ENCODE measurements at places on chromosomes 12 and 14.

DNA sequence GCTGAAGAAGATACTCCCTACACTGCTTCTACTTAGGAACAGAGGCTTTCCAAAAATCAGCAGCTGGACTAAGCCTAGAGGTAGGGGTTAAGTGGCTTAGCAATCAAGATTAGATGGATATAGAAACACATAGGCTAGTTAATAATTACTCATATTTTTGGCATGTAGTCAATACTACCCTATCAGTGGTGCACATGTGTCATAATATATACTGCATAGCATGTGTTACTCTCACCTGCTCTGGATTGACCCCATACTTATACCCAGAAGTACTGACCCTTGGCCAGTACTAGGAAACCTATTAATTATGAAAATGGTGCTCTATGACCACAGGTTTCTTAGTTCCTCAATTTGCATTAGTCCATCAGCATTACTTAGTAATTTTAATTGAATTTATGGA lies 528.4 kb upstream of the LMO3 start:
- no peak for DNase-seq

GRCh38 chr12:27077586-27077985 lies 4.8 kb downstream of the C12orf71 start:
- DNase-seq, result no peak

DNA sequence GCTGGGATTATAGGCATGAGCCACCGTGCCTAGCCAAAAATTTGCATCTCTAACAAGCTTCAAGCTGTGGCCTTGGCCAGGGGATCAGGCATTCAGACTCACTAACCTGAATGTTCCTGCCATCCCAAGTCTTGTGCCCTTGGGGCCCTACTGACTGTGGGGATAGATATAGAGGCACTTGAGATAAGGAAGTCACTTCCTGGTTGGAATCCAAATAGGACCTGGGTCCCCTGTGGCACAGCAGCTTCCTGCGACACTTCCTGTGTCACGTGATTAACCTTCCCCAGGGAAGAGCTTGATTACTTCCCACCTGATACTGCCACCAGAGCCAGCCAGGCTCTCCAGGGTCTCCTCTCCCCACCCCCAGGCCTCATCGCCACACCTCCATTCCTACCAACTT lies 128.2 kb downstream of the BCL11B start:
- no peak for DNase-seq

- peak; percentile 65 for DNase-seq
These were observed 715 bp downstream of the CACNB3 start for GRCh38 chr12:48818831-48819590.

DNA sequence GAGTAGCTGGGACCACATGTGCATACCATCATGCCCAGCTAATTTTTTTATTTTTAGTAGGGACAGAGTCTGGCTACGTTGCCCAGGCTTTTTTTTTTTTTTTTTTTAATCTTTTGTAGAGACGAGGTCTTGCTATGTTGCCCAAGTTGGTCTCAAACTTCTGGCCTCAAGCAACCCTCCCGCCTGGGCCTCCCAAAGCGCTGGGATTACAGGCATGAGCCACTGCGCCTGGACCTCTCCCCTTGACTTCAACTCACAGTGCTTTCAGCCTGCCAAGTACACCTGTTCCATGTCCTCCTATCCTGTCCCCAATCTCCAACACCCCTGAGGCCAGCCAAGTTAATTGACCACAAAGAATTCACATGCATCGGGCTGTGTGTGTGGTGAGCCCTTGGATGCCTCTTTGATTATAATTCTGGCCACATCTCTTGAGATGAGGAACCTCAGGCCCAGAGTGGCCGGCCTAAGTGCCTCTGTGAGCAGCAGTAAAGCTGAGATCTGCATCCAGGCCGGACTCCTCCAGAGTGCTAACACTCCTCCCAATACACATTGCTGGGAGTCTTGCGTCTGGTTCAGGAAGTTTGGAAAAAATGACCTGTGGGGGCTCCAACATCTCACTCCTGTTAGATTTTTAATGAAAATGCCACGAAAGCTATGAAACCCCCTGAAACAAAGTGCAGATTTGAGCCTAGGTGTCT lies 6.8 kb downstream of the RAB35 start:
- DNase-seq, result no peak

DNA sequence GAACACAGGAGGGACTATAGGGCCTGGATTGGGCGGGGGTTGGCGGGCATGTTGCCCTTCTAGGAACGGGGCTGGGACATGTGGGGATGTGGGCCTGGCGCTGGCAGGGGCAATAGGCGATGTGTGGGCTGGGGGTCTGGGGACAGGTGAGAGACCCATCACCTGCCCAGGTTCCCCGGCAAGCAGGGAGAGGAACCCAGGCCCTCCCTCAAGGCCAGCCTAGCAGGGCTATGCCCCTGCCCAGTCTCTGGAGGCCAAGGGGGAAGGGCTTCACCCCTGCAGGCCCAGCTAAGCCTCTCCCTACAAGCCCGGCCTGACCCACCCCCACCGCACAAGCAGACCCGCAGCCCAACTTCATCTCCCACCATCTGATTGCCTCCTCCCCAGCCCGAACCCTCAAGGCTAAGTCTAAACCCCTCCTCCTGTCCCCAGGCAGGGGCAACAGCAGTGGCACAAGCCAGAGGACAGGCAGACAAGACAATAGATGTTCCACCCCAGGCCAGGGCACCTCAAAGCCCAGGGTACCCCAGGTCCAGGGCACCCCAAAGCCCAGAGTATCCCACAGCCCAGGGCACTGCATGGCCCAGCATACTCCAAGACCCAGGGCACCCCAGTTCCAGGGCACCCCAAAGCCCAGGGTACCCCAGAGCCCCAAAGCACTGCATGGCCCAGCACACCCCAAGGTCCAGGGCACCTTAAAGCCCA lies 6.5 kb downstream of the JAG2 start:
- DNase-seq, result no peak

- no peak for DNase-seq
These were observed 694.5 kb downstream of the VRK1 start for GRCh38 chr14:97491697-97492096.

DNA sequence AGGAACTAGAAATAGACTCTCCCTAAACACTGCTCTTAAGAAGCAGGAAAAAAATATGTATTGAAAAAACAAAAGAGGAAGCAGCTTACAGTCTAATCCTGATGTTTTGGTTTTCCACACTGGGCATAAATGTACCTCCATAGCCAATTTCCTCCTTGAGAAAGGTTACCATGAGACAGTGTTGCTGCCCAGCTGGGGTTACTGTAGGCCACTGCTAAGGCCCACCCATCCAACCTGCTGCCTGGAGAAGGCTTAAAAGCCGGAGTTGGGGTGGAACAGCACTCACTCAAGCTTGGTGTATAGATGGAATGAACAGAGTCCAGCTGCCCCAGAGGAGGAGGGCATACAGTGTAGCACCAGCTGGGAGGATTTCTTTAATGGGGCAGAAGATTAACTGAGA lies 41.1 kb downstream of the ERG28 start:
- no peak for DNase-seq

GRCh38 chr14:23355871-23356435 lies 3.3 kb upstream of the SLC22A17 start:
- no peak for DNase-seq

DNA sequence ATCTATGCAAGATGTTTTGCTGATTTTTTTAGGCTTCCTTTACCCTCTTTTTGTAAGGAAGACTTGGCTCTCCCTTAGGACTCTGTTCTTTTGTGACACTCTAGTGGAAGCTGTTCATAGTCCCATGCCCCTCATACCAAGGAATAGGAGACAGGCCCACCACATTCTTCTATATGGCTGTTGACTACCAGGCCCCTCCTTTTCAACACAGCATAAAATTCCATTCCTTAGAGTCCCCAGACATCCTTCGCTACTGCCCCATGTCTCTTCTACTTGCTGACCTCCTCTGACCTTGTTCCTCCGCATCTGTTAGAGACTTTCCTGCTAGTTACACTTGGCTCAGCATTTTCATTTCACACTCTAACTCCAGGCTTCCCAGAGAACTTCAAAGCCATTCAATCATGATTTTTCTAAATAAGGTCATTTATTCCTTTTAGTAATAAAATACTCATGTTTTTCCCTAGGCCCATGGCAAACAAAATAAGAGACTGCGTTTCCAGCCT lies 9.7 kb downstream of the PIK3C2G start:
- DNase-seq, result no peak

GRCh38 chr12:61111218-61111617 lies 1149.0 kb upstream of the USP15 start:
- no peak for DNase-seq

DNA sequence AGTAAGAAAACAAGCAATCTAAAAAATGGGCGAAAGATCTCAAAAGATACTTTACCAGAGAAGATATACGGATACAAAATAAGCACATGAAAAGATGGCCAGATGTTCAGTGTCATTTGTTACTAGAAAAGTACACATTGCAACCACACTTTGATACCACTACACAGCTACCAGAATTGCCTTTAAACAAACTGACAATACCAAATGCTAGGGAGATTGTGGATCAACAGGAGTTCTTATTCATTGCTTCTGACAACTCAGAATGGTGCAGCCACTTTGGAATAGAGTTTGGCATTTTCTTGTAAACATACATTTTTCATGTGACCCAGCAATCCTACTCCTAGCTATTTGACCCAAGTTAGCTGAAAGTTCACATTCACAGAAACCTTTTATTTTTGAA lies 136.3 kb downstream of the FUT8 start:
- no peak for DNase-seq

DNA sequence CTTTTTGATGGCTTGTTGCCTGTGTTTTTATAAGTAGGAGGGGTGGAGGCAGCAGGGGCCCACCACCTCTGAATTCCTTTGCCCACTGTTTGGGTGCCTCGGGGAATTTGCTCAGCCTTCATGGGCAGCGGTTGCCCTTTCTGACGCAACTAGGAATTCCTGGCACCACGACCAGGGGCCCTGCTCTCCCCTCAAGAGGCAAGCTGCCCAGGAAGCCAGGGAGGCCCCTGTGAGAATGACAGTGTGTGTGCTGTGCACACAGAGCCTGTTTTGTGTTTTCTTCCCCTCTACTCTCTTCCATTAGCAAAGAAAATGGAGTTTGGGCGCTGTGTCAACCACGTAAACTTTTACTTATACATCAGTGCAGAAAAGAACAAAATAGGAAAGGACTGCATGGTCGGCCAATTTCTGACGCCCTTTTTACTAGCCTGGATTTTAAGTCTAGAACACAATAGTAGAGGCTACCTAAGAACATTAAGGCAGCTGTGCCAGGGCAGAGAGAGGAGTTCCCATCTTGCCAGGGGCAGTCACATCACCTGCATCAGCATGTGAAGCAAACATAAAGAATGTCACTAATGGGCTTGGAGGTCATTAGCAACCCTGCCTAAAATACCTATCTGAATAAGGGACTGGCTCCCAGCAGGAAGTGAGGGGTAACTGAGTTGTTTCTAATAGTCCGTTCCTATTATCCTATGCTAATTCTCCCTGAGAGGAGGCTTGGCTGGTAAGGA lies 17.9 kb upstream of the PTGR2 start:
- no peak for DNase-seq

DNA sequence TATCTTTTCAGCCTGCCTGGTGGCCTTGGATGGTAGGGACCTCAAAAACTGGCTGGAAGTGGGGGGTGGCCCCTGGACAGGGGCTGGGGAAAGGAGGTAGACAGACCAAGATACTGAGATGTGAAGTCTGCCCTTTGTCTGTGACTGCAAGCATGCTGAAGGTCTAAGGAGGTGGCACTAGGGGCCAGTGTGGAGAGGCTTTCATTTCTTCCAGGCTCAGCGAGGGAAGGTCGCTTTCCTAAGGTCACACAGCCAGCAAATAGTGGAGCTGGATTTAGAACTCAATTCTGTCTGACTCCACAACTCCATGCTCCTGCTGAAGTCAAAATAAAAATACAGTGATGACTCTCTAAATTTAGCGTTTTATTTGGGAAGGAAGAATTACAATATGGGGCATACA lies 11.3 kb upstream of the PLBD2 start:
- DNase-seq, result no peak

- no peak for DNase-seq
These were observed 122.5 kb downstream of the PHLDA1 start for GRCh38 chr12:75908961-75909605.

DNA sequence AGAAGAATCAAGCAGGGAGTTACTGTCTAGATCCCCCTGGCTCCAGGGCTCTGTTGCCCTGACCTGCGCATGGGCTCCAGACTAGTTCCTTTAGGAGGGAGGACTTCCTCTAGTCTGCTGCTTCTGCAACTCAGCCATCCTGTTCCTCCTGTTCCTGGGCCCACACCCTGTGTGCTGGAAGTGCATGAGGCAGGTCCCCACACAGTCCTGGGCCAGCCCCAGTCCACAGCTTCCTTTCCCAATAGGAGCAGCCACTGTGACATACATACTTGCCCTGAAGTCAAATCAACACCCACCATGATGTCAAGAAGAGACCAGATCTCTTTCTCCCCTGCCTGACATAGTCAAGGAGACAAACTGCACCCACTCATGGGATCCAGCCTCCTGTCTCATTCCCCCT lies 1.3 kb downstream of the SDR9C7 start:
- no peak for DNase-seq

DNA sequence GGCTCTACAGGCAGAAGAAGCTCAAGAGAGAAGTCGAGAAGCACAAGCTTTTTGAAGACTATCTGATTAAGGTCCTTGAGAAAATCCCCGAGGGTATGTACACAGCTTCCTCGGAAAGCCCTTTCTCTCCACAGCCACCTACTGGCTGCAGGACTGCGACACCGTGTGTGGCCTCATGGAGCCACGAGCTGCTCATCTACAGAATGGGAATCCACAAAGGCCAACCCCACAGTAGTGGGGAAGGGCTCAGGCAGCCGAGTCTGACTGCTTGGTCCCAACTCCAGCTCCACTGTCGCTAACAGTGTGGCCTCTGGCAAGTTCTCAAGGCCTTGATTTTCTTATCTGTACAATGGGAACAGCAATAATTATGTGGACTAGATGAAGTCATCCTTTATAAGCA lies 2.5 kb downstream of the CCDC197 start:
- DNase-seq, result no peak

GRCh38 chr14:64196056-64196455 lies 98.1 kb downstream of the ESR2 start:
- DNase-seq, result no peak

DNA sequence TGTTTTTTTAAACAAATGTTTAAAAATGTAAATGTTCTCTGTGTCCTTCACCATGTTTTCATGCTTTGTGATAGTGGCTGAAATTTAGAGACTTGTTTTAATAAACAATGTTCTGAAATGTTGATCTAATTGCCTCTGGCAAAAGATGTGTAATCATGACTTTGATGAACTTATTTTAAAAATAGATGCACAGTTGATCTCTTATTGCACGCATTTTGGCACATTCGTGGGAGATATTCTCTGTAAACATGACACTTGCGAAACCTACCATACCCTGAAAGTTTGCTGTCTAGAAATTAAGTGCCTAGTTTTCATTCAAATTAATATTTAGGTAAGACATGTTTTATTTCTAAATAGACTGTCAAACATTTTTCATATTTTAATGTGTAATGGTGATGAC lies 119.7 kb upstream of the DNM1L start:
- DNase-seq, result no peak

GRCh38 chr12:68240079-68240478 lies 13.3 kb downstream of the IL22 start:
- no peak for DNase-seq

DNA sequence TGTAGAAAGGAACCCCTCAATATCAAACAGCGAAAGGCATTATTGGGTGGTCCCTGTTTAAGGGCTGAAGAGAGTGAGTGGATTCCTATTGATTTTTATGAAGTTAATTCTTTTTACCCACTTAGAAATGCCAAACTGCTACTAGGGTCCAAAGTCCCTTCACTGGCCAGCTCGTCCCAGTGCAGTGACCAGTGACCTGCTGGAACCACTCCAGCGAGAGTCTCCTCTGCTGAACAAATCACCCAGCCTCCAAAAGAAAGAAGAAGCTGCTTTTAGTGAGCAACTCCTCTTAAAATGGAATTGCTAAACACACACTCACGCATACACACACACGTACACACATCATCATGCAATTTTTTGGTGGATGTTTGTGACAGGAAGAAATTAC lies 198.2 kb upstream of the PLEKHG7 start:
- no peak for DNase-seq

Data from glutamatergic neuron (in vitro differentiated cells).